H4 (cell line): ENCODE measurements at places on chromosomes 3 and 15. TPM values are rescaled to one million over a fixed set of nuclear protein-coding genes. Genes with fewer than 3 reads are reported as not detected.

Gene NEO1
- total RNA-seq, result 40.2 and 47.7 TPM in 2 replicates

Gene SNTN
- total RNA-seq, result not detected in 2 replicates

Gene TP53BP1
- total RNA-seq, result 32.4 and 32.7 TPM in 2 replicates

Gene TGM4
- 1.2 TPM in 1 of 2 replicates, not detected in the other for total RNA-seq

Gene SCAPER
- total RNA-seq, result 2.5 and 10.0 TPM in 2 replicates

Gene MANF
- total RNA-seq, result 135 and 150 TPM in 2 replicates

Gene GPR156
- 0.64 and 0.66 TPM in 2 replicates for total RNA-seq

Gene SORD
- 38.8 and 41.2 TPM in 2 replicates for total RNA-seq

DNA sequence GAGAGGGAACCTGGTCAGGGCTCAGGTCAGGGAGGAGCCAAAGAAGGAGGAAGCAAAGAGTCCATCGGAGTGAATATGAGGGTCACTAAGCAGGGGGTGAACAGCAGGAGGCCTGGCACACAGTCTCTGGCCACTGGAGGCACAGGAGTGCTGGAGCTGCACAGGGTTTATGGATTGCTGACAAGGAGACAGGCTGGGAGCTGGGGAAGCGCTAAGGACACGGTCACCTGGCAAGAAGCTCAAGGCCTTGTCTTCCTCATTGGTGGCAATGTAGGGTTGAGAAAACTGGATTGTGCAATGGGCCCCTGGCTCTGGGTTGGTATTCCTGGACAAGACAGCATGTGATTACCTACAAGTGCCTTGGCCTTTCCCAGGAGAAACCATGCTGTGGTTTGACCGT, 5.8 kb upstream of the CAMP start:
- no peak for DNase-seq

DNA sequence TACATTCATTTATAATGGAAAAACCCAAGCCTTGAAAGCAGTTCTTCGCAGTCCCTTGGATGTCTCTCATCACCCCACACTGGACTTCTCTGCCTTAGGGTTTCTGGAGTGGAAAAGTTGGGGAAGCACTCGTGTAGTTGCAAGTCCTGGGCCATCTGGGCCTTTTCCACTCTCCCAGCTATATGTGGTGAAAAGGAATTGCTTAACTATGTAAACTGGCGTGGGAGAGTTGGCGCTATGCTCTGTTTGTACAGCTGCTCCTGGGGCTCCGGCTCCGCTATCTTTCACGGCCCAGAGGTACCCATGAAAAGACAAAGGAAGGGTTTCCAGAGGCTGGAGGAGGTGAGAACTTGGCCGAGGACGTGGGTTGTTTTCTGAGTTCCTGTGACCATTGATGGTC, 81.1 kb upstream of the MYZAP start:
- DNase-seq, result no peak

DNA sequence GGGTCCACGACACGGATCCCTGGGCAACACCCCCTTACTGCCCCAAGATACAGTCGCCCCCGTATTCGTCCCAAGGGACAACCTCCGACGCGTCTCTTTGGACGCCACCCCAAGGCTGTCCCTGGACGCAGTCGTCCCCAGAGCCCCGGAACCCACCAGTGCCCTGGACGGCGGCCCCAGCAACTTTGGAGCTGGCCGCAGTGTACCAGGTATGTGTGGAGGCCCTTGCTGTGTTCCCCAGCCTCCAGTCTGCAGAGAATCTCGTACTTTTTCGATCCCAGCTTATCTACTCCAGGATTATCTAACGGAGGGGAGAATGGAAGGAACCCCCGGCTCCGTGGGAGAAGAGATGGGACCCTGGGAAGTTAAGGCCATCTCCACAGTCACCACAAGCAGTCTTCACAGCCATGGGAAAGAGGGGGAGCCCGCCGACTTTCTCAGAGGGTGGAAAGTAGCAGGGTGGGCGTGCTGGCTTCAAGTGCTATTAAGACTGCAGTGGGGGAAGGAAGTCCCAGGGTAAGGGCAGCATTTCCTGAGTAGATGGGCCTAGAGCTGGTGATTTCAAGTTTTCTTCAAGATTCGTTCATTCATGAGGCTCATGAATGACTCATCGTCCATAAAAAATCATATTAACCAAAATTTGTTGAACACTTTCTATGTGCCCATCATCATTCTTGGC, 1.1 kb downstream of the MESP2 start:
- DNase-seq, result no peak

DNA sequence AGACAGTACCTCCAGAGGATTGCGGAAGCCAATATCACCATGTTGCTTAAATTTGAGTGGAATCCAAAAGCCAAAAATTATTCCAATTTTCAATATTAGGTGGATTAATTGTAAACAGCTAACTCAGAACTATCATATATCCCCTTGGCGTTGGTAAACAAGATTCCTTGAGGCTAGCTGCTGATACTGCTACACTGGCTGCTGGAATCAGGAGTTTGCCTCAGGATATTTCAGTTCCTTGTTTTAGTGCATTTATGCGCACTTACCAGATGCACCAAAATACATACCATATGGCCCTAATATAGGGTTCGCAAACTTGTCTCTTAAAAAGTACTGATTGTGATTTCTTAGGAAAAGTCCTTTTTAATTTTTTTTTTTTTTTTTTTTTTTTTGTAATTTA, 605.2 kb upstream of the NAALADL2 start:
- DNase-seq, result no peak

DNA sequence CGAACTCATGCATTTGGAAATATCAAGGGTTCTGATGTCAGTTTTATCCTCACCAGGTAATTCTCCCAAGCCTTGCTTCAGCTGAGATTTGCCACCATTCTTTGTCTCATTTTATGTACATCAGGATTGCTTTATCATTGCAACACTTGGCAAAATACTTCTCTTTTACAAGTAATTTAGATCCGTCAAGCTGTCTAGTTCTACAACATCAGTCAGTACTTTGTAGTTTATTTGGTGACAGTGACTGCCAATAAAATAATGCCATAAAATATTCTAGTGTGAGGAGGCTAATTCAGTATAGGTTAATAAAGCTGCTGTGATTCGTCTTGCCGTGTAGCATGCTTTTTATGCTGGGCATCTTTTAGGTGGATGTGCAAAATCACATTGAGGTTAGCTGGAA, 565.3 kb upstream of the SGO1 start:
- DNase-seq, result no peak

DNA sequence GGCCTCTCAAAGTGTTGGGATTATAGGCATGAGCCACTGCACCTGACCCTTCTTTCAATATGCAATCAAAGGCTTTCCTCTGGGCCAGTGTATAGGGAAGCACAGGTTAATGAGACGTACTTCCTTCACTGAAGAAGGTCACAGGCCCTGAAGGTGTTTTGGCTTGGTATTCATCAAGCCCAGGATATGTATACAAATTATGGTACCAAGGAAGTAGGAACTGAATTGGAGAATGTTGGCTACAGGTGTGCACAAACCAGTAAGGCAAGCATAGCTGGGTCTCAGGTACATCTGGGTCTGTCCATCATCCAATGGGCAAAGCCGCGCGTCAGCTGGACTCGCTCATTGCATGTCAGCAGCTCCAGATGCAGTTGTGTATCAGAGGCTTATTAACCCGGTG, 237.9 kb downstream of the ADAMTS17 start:
- no peak for DNase-seq

DNA sequence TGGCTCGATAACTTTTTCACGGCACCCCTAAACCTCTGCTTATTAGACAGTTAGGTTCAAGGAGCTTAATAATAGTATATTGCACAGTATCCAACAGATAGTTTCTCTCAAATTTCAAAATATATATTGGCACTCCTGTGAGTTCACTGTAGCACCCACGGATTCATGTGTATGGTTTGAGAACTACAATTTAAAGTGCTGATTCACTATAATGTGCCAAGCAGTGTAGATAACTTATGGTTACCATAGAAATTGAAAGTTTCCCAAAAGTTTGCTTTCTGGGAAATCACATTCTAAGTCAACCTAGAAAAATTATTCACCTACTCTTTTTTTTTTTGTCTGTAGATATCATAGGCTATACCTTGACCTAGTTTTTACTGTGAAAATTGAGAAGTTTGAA, 86.6 kb downstream of the GAP43 start:
- DNase-seq, result no peak

DNA sequence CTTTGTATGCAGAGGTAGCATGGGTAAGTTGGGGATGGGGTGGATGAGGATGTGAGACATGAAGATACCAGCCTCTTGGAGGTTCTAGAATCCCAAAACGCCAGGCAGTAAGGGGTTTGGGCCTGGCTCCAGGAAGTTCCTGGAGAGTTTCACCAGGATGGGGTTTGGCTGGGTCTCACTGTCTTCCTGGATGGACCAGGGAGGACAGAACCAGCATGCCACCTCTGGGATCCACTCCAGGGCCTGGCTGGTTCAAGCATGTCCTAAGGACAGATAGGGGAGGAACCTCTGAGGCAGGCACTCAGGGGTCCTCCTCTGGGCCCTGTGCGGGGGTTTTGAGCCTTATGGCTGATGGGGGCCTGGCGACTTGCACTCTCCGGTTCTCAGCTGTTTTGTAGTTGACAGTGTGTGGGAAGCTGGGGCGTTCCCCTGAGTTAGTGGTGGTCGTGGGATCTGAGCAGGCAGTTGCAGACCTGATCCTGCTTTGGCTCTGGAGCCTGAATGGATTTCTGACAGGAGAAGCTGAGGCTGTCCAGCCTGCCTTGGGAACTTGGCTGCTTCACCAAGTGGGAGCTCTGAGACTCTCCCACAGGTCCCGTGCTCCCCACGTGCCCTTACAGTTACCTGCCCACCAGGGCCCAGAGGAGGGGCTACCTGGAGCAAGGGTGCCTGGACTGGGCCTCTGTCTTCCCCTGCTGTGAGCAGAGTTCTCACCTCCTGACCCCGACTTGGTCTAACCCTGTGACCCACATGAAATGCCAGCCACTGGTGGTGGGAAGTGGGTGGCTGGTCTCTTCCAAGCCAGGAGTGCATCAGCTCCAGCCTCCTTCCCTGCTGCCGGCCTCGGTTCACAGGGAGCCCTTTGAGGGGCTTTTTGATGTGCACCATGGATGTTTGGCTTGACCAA, 128.4 kb downstream of the EEFSEC start:
- no peak for DNase-seq

- peak; percentile 60 for DNase-seq
Measured at GRCh38 chr3:95899494-95899893, 914.9 kb upstream of the EPHA6 start.

DNA sequence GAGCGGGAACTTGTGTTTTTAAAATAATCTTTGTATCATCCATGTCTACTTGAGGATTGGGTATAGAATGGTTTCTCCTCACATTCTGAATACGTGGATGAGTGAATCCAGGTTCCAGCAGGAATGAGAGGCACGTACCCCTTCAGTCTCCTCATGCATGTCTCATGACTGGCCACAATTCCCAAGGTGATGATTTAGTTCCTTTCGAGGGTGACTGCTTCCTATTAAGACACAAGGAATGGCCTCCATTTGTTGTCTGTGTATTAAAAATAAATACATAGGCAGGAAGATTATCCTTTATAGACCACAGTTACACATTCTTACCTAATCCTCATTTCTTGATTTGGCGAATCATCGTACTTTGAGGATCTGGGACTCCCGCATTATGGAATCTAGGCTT, 217.0 kb upstream of the LRIG1 start:
- DNase-seq, result no peak

DNA sequence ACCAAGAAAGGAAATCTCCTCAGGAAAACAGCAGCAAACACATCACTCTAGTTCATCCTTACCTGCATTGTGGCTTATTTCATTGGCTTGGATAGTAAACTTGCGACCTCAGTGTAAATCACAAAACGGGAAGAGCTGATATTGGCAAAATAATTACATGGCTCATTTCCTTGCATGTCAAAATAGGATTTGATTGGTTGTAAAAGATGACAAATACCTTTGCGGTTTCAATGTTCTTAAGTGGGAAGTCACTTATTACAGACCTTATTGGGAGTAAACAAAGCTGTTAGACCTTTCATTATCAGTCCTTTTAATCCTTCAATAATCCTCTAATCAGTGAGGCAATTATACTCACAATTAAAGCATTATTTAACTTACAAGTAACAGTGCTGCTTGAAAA, 590.6 kb downstream of the MAGI1 start:
- no peak for DNase-seq

DNA sequence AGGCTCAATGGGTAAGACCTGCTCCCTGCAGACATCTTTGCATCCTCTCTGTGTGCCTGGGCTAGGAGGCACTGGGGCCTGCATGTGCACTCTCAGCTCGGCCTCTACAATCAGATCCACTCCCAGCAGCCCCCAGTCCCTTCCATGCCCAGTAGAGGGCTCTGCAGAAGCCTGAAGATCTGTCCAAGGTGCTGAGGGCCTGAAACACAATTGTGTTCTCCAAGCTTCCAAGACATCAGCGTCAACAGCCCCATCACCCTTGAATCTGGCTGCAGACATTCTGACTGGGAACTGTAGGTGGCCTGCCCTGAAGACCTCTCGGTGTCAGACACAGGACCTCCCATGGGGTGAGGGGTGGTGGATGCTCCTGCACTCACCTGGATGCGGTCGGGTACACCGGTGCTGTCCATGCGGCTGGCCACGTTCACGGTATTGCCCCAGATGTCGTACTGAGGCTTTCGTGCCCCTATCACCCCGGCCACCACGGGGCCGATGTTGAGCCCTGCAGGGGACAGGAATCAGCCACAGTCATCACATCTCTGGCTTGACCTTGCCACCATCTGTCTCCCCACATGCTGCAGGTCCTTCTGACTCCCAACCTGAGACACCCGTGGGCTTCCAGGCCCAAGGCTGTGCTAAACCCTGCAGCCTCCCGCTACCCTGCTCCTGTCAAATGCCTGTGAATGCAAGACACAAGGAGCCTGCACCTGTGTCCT, 84.7 kb downstream of the SEC22A start:
- DNase-seq, result peak; percentile 64
